ENCODE measurements at places on chromosomes 1 and 21. TPM values are rescaled to one million over a fixed set of nuclear protein-coding genes. Genes with fewer than 3 reads are reported as not detected.

PEF1 gene
- total RNA-seq = 340 TPM

PLA2G5 gene
- total RNA-seq = 8.5 TPM

DNA sequence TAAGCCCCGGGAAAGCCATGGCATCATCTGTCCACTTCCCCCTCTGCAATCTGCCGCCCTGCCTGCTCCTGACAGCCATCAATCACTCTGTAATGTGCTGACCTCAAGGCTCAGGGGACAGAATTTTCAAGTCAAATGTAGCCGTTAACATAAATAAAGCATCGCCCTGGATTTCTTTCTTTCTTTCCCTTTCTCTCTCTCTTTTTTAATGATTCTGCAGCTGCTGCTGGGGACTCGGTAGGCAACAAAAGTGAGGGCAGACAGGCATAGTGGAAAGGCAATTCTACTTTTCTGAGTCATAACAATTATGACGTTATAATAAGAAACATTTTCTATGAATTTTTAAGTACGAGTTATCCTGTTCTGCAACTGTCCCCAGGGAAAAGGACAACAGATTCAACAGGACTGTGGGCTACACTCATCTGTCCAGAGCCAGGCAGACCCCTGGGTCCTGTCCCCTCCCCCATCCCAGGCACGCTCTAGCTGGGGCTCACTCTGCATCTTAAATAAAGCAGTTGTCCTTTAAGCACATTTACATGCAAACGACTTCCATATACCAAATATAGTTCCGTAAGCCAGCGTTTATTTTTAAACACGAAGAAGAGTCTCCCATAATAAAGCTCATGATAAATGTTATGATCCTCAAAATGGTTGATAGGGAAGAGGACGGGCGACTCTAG lies 78.7 kb downstream of the SSBP3 start:
- no peak for DNase-seq

DNA sequence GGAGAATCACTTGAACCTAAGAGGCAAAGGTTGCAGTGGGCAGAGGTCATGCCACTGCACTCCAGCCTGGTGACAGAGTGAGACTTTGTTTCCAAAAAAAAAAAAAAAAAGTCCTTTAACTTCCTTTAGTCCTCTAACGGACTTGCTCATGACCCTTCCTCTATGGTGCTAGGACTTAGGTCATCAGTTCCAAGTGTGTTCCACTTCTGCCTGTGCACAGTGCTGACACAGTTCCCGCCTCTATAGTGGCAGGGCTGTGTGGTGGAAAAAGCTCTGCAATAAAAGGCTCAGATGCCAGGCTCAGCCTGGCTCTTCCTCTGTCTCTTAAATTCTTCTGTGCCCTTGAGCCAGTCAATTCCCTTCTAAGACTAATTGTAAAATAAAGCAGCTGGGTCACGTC lies 22.0 kb downstream of the CC2D1B start:
- no peak for DNase-seq

DNA sequence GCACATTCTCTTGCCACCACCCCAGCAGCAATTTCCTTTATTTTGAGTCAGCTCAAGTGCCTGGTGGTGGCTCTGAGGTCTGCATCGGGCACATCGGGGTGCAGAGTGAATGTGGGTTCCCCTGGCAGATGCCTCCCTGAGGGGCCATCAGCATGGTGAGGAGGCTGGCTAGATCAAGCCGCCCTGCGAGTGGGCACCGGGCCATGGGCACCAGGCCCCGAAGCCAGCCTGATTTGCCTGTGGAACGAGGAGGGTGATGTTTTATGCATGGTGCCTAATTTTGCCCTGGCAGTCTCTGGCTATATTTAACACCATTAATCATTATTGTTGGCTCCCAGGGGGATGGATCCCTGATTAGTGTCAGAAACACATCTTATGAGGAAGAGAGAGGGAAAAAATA lies 36.3 kb downstream of the ACTL8 start:
- no peak for DNase-seq

DNA sequence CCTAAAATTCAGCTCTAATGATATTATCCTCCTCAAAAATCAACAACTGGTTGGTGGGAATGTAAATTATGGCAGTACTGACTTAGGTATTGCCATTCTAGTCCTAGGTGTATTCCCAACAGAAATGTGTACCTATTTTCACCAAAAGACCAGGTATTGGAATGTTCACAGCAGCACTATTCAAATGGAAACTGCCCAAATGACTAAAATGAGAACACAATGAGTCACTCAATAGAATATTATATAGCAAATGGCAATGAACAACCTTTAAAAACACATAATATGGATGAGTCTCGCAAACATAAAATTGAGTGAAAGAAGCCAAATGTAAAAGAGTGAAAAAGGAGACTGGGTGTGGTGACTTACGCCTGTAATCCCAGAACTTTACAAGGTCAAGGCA lies 44.9 kb downstream of the GADD45A start:
- no peak for DNase-seq

DNA sequence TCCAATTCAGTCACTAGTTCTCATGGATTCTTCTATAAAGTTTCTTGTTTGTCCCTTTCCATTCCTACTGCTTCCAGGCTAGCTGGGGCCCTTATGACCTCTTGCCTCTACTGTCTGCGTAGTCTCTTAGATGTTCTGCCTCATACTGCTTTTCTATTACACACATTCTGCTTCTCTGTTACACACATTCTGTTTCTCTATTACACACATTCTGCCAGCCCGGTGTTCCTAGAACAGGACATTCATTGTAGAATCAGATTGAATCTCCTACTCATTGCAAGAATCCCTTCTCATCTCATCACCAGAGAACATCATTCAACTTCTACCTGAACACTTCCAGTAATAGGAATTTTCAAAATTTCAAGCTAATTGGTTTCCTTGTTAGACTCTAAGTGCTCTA lies 69.3 kb upstream of the QSOX1 start:
- DNase-seq = no peak

LCE3A gene
- total RNA-seq = not detected

GRCh38 chr1:61572046-61572445 lies 152.9 kb downstream of the TM2D1 start:
- no peak for DNase-seq

DNA sequence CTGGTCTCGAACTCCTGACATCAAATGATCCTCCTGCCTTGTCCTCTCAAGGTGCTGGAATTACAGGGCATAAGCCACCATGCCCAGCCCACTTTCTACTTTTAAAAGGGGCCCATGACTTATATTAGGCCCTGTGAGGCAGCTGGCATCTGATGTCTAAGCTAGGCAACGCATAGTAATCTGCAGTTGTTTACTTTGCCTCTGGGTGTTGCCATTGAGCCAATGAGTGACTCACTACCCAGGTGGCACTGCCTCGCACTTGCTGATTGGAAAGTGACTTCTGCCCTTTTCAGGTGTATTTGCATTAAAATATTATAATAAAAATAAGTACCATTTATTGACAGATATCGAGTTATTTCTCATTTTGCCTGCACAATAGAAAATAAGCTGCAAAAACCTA lies 84.9 kb downstream of the KIF14 start:
- no peak for DNase-seq

VTCN1 gene
- not detected for total RNA-seq

GRCh38 chr1:147238053-147238902 lies 4.2 kb upstream of the CHD1L start:
- no peak for DNase-seq

ENAH gene
- total RNA-seq = 103 TPM

DNA sequence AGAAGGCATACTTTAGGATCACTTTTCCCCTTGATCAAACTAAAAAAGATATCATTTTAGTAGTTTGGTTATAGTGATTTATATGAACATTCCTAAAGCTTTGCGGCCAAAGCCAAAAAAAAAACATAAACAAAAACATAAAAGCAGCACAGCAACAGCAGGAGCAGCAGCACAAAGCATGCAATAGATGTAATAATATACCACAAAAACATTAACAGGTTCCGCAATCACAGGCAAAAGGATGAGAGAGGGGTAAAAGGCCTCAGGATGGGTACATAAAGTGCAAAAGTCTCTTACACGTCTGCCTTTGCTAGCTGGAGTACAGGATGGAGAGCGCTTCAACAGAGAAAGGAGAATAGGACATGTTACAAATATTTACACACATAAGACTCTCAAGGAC lies 119.0 kb downstream of the COQ8A start:
- no peak for DNase-seq

- no peak for DNase-seq
Observed at GRCh38 chr1:99548943-99549605, 96.8 kb upstream of the PALMD start.

DNA sequence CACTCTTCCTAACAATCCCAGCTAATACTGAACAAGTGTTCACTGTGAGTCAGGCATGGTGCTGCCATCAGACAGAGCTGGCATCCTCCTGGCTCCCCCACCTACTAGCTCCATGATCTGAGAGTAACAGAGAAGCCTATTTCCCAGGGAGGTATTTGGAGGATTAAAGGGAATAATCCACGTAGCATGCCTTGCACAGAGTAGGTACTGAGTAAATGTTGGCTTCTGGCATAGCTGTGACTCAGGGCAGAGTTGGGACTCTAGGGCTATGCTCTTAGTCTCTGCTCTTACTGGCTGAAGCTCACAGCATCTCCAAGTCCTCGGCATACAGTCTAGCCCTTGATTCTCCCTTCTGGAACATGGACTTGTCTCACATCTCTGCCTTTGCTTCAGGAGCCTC lies 8.2 kb downstream of the ARHGEF19 start:
- DNase-seq = no peak

KCNJ15 gene
- 17.5 TPM for total RNA-seq

GRCh38 chr1:114690148-114690547 lies 5.2 kb downstream of the AMPD1 start:
- DNase-seq = no peak

SPRR2E gene
- not detected for total RNA-seq

CYP4A11 gene
- total RNA-seq = not detected

VSIG8 gene
- not detected for total RNA-seq

MPZ gene
- total RNA-seq = 2.4 TPM

CNKSR1 gene
- total RNA-seq = not detected

GRCh38 chr1:110897681-110898080 lies 24.7 kb downstream of the CD53 start:
- DNase-seq = no peak
